Epithelial cell of proximal tubule (primary cell): ENCODE measurements at places on chromosomes 3 and 15.

DNA sequence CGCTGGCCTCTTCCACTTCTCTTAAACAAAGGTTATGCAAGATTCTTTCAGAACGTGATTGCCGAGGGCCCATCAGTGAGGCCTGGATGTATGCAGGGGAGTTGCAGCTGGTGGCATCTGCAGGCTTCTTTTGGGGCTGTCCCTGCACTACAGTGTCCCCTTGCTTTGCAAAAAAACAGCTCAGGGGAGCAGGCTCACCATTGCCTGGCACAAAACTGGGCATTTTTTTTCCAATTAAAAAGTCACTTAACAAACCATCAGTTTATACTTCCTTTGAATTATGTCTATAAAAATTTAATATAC lies 148.6 kb downstream of the ATP10A start:
- no peak for DNase-seq

DNA sequence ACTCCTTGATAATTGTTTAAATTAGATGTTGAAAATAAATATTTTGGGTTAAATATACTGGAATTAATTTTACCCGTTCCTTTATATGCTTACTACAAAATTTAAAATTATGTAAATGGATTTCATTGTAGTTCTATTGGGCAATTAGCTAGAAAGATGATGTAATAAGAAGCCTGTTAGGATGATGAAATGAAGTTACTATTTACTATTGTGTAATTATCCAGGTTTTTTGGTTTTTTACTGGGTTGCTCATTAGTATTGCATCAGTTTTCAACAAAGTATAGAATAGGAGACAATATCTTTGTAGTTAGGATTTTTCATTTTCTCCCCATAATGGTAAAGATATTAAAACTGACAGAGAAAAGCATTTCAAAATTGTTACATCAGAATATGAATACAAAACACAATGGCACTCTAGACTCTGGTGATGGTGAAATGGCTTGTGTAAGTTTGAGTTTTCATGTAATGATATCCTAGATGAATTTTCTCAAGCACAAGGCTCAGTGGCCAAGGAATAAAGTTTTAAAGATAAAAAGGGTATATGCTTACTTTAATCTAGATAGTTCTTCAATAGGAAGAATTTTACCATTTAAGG lies 222.0 kb downstream of the P3H2 start:
- DNase-seq = no peak

- DNase-seq = no peak
Measured at GRCh38 chr15:89555768-89556167, 19.5 kb upstream of the TICRR start.

DNA sequence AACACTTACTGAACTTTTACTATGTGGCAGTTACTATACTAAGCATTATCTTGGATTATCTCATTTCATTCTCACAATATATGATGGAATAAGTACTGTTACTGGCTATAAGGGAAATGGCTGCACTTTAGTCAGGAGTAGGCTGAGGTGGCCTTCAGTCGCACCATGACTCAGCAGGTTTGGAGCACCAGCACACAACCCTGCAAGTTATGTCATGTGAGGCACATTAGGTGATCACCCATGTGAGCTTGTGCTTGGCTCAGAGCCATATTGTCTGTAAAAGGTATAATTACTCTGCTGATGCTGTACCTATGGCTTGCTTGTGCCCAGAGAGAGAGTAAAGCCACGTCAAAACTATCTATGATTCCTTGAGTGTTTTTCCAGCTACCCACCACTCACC lies 54.1 kb upstream of the TIPARP start:
- DNase-seq = peak; percentile 59

DNA sequence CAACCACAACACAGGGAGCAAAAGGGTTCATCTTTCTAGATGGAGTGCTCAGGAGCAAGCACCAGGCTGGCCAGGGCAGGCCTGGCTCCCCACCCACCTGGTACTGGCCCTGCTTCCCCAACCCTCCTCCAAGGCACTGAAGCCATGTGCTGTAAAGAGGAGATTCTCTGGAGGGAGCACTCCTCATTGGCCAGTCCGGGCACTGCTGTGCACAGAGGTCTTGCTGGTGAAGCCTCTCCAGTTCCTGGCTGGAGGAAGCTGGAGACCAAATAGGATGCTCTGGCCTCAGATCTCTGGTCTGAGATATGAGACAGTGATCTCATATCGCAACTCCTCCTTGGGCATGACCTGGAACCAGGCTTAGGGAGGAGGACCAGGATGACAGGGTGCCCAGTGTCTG lies 7.7 kb upstream of the SEMA3F start:
- no peak for DNase-seq

DNA sequence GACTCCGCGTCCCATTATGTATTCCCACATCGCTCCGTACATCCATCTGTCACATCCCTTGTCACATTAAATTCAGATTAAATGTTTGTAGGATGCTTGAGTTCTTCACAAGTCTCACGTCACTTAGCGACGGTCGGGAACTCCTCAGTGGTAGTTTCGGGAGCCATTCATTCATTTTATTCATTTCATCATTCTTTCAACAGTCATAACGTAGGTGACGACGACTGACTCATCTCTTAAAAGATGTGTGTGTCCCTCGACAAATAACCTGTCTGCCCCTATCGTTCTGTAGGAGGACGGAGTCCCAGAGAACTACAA lies 272 bp upstream of the SRPRB start:
- no peak for DNase-seq

GRCh38 chr3:9384141-9384828 lies 13.1 kb upstream of the SETD5 start:
- DNase-seq = no peak

DNA sequence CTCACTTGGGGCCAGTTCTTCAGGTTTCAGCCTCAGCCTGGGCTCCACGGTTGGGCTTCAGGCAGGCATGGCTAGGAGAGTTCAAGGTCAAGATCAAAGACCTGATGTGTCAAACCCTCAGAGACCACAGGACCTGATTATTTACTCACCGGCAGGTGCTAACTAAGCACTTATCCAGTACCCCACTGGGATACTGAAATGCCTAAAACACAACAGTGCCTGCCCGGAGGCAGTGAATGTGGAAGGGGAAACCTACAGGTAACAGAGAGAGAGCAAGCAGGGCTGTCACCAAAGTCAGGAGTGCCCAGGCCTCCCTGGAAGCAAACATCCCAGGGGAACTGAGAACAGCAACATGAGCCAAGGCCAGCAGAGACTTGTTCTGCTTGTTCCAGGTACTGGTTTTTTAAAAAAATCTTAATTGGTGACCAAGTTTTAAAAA lies 6.7 kb downstream of the IDH2 start:
- no peak for DNase-seq
